PC-9 (cell line): ENCODE measurements at places on chromosomes 7 and 10.
A peak's percentile ranks its signal among the peaks of the same experiment; 100 is the strongest.

DNA sequence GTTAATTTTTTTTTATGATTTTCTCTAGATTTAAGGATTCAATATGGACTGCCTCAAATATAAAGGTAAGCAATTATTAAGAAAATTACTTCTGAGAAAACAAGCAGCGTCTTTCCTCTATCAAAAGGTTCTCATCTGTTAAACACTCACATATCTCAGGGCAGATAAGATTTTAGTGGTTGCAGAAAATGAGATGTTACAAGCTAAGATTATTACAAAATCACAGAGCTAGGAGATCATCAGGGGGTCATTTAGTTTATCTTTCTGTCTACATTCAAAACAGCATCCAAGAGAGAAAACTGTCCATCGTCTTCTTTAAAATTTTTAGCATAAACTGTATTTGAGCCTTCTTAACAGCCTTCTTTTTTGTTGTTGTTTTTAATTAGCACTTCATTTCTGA is 29.1 kb upstream of the RHOBTB1 start:
- no peak for DNase-seq

DNA sequence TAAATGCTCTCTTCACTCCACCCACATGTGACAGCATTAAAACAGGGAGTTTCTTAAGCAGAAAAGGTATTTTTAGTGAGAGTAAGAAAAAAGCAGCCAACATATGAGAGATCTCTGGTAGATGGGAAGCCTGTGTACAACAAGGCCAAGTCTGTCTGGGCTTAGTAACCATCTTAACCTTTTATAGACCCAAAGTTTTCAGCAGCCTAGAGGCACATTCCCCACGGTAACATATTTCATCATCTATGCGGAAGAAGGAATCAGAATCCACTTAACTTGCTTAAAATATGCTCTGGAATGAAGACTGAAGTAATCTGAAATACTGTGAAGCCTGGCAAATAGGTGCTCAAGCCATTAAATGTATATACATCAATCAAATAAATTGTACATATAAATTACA is 127.8 kb downstream of the RAPGEF5 start:
- DNase-seq, result no peak

- DNase-seq, result peak; percentile 68
Observed at GRCh38 chr7:5429857-5430611, 6.4 kb upstream of the TNRC18 start.

GRCh38 chr7:4260867-4261600 is 421.1 kb upstream of the FOXK1 start:
- no peak for DNase-seq

- no peak for DNase-seq
Observed at GRCh38 chr10:117539903-117540639, 2.5 kb upstream of the EMX2 start.

DNA sequence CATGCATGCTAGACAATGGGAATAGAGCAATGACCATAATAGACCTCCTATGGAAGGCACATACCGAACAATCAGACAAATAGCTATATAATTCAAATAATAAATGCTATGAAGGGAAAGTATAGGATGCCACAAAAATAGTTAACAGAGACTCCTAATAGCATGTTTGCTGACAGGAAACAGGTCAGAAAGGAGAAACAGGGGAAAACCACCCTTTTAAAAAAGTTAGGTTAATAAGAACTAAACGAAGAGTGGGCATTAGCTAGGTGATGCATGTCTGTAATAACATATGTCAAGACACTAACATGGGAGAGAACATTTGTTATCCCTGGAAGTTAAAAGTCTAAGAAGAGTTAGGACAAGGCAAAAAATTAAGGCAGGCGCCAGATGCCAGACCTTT is 58.9 kb downstream of the ABI1 start:
- no peak for DNase-seq

- no peak for DNase-seq
Observed at GRCh38 chr10:68402276-68402675, 4.8 kb downstream of the RUFY2 start.

- DNase-seq, result no peak
Observed at GRCh38 chr10:61197057-61197456, 253.1 kb upstream of the RHOBTB1 start.

DNA sequence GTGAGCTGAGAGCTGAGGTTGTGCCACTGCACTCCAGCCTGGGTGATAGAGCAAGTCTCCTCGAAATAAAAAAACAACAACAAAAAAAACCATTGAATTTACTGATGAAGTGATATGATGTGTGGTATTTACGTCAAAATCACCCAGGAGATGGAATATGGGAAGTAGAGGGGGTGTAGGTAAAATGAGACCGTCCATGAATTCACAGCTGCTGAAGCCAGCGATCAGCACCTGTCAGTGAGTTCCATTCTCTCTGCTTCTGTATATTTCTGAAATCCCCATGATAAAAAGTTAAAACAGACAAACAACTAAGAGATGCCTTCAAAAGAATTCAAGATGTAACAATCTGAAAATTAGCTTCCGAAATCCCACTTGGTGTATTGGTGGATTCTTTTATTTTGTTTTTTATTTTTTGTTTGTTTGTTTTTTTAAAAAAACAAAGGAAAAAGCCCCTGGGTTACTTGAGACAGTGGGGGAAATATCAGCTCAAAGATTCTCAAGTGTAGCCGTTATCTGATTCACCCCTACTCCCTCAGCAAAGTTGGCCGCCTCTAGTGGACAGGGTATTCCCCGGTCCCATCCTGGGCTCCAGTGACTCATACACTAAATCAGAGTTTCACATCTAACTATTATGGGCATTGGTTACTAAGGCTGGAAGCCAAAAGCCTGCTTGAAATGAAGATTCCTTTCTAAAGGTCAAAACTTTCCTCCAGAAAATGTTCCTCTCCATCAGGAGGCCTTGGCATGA is 76.4 kb downstream of the MAP3K8 start:
- peak; percentile 43 for DNase-seq

GRCh38 chr10:29353887-29354561 is 65.2 kb downstream of the LYZL1 start:
- no peak for DNase-seq

- no peak for DNase-seq
Observed at GRCh38 chr10:78053211-78053868, 19.7 kb downstream of the RPS24 start.

DNA sequence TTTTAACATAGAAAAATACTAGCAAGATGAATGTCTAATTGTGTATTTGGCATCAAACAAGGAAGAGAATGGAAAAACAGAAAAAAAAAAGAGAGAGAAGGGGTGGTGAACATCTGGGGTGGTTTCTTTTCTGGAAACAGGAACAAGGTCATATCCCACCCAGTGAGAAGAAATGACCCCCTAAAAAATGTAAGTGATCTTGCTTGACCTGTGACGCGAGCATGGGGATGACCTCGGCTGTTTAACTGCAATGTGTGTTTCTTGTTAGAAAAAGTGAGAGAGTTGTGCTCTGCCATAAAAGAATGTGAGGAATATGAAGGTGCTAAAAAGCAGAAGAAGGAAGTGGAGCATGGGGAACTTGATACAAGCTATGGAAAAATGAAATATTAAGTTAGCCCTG is 258.5 kb downstream of the AGMO start:
- no peak for DNase-seq

- DNase-seq, result no peak
Observed at GRCh38 chr7:73870041-73870492, 9.1 kb downstream of the TMEM270 start.

- no peak for DNase-seq
Observed at GRCh38 chr10:38119038-38119437, 24.9 kb downstream of the ZNF37A start.

DNA sequence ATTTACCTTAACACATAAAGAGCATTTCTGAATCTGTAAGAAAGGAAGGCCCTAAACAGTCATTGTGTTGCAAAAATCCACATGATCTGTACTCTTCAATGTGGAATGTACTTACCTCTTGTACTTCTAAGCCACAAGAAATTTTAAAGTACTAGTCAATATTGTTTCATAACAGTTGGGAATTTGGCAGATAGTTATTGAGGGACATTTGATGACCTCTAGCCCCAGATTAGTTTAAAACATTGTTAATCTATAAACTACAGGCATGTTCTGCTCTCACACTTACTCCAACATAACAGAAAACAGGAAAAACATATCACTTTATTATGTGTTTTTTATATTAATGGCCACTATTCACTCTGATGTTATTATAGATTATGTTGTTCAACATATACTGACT is 985.7 kb upstream of the LRRTM3 start:
- DNase-seq, result no peak

DNA sequence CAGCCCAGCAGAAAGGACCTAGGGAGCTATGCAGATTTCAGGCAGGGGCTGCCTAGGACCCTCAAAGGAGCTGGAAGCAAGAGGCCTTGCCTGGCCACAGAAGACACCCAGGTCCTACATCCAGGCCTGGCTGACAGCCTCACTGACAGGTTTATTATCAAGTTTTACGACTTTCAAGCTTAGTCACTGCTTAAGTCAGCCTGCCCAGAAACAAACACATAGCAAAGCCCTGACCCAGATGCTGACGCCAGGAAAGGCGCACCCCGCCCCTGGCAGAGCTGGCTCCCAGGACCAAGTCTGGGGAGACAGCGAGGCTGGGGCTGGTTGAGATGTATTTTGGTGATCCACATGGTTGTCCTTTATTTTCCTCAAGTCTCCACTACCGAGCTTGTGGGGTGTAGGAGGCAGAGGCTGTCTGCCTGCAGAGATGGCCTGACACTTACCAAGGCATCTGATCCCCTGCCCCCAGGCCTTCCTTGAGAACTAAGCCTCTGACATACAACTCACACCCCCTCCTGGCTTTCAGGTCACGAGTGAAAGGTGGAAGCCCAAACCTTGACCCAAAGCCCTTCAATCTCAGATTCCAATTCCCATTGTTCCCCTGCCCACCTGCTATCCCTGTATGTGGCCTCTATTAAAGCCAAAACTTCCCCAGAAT is 80.7 kb upstream of the EMX2 start:
- peak; percentile 88 for DNase-seq

DNA sequence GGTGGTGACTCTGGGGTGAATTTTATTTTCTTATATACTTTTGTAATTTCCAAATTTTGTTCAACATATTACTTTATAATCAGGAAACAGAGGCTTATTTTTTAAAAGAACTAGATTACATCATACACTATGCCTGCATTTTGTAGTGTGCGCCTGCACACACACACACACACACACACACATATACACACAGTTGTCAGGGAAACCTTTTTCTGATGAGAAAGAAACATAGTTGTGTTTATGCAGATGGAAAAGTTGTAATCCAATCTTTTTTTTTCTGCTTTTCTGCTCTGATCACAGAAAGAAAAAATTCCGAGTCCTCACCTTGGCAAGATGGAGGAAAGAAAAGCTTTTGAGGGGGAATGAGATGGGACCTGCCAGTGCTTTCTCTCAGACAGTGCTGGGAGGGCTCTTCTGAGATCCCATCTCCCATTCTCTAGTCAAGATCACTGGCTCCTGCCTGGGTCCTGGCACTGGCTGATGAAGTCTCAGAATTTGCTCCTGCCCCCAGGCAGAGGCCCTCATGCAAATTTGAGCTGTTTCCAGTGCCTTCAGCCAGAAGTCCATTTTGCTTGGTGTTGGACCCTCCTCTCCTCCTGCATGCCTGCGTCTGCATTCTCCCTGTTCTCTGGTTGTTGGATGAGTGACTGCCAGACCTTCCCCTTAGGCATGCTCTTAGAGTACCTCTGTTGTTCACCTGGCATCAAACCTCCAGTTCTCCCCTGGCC is 59.7 kb downstream of the TLL2 start:
- no peak for DNase-seq

DNA sequence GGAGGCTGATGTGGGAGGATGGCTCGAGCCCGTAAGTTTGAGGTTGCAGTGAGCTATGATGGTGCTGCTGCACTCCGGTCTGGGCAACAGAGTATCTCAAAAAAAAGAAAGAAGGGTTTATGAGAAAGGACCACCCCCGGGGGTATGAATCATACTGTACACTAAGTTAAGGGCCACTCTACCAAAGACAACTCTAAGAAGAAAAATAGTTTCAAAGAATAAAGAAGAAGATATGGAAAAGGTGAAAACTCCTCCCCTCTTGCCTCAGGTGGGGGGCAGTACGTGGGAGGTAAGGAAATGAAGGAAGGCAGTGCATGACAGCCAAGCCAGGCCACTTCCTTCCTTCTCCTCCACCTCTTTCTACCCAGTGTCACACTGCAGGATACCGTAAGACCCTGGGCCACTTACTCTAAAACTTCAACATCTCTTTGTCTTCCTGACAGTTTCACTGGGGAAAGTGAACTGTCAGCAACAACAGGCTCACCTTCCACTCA is 61.3 kb downstream of the PIP4K2A start:
- DNase-seq, result no peak

GRCh38 chr7:30627026-30627425 is 32.3 kb downstream of the GARS1 start:
- no peak for DNase-seq

DNA sequence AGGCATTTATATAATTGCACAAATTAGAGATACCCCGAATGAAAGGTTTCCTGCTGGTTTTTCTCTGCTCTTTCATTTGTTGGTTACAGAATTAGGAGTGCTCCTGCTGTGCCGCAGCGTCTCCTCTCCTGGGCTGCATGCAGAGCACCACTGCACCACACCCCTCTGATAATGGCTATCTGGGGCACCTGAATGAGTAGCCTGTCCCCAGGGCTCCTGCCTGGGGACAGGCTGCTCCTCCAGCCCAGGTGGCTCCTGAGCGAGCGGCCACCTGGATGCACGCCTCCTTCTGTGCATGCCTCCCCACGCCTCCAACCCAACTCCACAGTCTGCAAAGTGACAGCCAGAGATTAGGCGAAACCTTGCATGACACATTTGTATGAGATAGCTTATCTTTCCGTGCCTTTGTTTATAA is 242.6 kb upstream of the FZD8 start:
- no peak for DNase-seq

DNA sequence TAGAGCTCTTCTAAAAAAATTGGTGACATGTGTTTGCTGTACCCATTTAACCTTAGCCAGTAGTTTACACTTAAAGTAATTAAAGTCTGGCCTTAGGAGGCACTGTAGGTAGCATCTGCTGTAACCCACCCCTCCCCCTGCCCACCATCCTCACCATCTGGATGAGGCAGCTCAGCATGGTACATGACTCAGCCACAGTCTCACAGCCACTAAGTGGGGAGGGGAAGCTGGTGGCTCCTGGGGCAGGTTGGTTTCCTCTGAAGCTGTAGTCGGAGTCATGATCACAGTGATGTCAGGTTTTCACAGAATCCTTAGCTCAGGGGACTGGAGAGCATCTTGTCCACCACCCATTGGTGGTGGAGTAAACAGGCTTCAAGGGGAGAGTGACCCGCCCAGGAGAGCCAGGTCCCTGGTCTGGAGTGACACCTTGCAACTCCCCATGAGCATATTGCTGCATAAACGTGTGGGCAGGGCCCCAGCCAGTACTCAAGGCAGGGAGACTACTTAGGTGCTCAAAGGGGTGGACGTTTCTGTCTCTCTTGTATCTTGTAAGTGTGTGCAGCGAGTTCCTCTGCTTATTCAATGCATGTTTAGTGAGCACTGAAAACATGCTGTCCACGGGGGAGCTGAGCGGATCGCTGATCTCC is 125.9 kb downstream of the GRK5 start:
- DNase-seq, result no peak

GRCh38 chr7:5482020-5482498 is 58.4 kb upstream of the TNRC18 start:
- DNase-seq, result no peak

DNA sequence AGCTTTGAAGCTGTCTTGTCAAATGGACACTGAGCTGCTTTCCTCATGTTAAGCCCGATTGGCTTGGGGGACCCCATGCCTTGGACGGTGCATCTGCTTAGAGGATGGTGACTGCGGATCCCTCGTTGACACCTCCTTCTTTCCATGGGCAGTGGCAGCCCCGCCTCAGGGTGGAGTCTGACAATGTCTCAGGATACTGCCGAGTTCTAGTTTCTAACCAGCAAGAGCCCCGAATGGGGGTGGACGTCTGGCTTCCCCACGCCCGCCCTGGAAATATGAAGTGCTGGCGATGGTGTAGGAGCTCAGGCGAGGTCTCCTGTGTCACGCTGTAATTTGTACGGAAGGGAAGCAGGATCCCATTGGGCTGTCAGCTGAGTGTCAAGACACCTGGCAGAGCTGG is 106.2 kb upstream of the CTBP2 start:
- no peak for DNase-seq
